Lung microvascular endothelial cell (primary cell): ENCODE measurements at places on chromosomes 6 and 20.

- DNase-seq, result no peak
Measured at GRCh38 chr20:3935956-3936340, 46.8 kb downstream of the PANK2 start.

GRCh38 chr20:61803416-61803914 lies 262.2 kb downstream of the TAF4 start:
- DNase-seq, result no peak

DNA sequence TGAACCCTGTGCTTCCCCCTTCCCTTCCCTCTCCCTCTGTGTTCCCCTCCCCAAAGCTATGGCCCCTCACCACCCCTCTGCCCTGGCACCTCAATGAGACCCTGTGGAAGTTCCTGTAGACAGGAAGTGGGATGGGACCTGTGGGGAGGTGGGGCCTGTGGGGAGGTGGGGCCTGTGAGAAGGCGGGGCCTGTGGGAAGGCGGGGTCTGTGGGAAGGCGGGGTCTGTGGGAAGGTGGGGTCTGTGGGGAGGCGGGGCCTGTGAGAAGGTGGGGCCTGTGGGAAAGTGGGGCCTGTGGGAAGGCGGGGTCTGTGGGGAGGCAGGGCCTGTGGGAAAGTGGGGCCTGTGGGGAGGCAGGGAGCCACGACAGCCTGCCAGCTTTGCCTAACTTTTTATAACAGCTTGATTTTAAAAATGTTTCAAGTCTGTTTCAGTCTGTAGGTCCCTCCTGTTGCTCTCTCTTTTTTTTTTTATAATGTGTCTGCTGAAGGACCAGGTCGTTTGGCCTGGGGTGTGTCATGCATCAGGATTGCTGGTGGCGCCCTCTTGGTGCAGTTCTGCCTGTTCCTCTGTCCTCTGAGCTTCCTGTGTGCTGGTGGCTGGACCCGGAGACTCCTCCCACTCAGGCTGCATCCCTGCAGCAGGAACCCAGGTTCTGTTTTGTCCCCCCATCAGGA lies 70.5 kb upstream of the SLCO4A1 start:
- DNase-seq, result peak; percentile 18

- DNase-seq, result no peak
Measured at GRCh38 chr6:114940181-114940580, 597.4 kb upstream of the HS3ST5 start.

DNA sequence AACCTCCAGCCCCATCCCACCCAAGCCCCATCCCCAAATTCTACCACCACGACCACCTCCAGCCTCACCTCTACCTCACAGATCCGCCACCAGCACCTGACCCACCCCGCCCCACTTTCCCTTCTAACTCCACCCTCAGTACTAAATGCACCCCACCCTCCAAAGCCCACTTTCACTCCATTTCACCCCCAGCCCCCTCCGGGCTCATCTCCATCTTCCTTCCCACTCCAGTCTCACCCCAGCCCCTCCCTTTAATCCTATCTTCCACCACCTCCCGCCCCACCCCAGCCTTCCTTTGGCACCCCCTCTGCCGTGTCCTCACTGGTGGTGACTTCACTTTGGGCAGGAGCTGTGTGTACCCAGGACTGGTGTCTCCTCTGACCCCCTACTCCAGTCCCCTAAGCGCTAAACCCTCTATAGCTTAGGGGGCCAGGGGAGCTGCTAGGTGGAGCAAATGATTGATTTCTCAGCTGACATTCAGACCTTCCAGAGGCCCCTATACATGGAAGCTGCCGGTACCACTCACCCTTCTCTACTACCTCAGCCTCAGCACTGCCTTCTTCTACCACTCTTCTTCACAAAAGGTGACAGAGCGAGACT lies 2.8 kb upstream of the NSFL1C start:
- DNase-seq, result no peak
